ENCODE measurements at places on chromosomes 2 and 18. TPM values are rescaled to one million over a fixed set of nuclear protein-coding genes. Genes with fewer than 3 reads are reported as not detected.

- DNase-seq, result no peak
These were observed 297.2 kb downstream of the CDCA7 start for GRCh38 chr2:173651891-173652290.

DNA sequence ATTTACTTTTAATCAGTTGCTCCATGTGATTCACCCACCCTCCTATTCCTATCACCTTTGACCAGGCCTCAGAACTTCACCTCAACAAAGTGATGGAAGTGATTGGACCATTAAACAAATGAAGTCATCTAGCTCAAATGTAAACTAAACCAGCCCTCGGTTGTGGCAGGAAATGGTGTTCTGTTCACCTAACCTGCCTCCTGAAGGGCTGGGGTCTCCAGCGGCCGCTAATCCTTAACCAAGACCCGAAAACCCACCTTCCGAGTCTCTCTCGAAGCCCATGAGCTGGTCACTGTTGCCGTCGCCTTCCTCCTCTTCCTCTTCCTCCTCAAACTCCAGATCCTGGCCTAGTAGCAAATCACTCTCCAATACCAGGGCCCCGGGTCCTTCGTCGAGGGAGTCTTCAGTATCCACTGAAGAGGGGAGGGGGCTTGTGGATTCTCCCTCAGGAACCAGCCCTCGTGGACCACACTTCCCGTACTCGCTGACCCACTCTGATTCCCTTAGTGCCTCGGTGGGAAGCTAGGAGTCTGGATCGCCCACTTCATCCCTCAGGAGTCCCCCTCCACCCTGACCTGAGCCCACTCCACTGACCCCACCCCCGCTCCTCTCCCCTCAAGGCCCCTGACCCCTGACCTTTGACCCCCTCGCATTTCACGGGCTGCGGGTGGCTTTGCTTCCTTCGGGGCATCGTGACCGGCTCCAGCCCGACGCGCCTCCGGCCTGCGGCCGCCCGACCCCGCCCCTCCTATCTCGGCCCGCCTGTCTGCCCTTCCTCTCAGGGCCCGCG is 503 bp downstream of the ZNF513 start:
- no peak for DNase-seq

- no peak for DNase-seq
These were observed 98.2 kb upstream of the GCFC2 start for GRCh38 chr2:75808793-75809535.

GRCh38 chr2:205448189-205448588 is 234.1 kb upstream of the NRP2 start:
- no peak for DNase-seq

DNA sequence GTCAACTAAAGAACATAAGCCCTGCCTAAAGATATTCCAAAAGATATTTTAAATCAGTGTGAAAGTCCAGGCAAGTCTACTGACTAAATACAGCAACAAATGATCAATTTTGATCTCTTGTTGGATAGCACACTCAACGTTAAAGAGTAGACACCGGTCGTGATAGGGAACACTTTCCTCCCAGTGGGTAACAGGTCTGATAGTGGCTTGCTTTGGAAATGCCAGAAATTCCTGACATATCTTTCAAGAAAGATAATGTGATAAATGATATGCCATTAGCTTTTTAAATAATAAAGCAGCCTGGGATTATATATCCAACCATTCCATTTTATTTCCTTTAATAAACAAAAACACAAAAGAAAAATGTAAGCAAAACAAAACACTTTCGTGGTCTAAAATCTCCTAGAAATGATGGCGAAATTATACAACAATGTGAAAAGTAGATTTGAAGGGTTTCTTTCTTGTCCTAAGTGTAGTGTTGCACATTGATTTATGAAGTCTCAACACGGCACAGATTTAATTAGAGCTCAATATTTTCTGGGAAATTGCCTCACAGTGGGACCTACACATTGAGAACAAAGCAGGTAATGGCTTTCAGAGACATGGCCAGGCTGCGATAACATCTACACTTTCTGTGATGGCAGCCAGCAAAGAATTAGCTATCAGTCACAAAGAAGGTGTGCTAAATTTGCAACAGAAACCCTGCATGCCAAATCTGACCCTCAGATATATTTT is 158.6 kb downstream of the PPP1R1C start:
- no peak for DNase-seq

DNA sequence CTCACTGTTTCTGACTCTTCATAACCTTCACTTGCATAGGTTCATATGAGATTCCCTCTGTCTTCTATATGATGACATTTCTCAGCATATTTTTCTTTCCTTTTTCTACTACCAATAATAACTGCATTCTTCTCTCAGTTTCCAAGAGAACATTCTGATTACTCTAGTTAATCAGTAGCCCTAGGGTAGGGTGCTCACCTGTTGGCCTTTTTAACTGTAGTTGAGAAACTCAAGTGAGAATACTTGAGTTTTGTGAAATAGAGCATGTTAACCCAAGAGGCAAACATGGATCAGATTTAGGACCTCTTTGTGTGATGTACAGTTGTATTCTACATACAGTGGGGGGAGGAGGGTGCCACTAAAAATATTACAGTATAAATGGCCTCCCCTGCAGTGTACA is 308.0 kb downstream of the CMPK2 start:
- no peak for DNase-seq

GRCh38 chr18:63831080-63831788 is 56.0 kb downstream of the SERPINB7 start:
- DNase-seq, result no peak

GRCh38 chr2:237858294-237859081 is 935 bp upstream of the RAMP1 start:
- DNase-seq, result peak; percentile 72

DNA sequence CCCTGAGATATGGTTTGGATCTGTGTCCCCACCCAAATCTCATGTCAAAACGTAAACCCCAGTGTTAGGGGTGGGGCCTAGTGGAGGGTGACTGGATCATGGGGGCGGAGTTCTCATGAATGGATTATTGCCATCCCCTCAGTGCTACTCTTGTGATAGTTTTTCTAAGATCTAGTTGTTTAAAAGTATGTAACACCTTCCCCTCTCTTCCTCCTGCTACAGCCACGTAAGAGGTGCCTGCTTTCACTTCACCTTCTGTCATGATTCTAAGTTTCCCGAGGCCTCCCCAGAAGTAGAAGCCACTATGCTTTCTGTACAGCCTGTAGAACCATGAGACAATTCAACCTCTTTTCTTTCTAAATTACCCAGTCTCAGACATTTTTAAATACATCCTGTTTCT is 16.9 kb downstream of the PUM2 start:
- DNase-seq, result no peak

GRCh38 chr2:122481244-122481622 is 725.8 kb downstream of the TSN start:
- DNase-seq, result no peak

DNA sequence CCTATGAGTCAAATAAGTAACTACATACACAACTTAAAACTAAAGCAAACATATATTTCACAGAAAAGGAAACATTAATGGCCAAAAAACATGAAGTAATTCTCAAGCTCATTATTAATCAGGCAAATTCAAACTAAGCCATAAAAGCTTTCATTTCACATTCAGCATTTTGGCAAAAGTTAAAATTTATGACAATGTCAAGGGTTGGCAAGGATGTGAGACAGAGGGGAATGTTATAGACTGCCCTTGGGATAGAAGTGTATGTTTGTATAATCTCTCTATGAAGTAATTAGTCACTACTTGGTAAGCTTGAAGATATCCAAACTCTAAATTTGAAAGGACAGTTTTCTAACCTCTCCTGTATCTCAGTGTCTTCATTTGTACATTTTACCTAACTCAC is 539.4 kb downstream of the RIT2 start:
- DNase-seq, result no peak

DNA sequence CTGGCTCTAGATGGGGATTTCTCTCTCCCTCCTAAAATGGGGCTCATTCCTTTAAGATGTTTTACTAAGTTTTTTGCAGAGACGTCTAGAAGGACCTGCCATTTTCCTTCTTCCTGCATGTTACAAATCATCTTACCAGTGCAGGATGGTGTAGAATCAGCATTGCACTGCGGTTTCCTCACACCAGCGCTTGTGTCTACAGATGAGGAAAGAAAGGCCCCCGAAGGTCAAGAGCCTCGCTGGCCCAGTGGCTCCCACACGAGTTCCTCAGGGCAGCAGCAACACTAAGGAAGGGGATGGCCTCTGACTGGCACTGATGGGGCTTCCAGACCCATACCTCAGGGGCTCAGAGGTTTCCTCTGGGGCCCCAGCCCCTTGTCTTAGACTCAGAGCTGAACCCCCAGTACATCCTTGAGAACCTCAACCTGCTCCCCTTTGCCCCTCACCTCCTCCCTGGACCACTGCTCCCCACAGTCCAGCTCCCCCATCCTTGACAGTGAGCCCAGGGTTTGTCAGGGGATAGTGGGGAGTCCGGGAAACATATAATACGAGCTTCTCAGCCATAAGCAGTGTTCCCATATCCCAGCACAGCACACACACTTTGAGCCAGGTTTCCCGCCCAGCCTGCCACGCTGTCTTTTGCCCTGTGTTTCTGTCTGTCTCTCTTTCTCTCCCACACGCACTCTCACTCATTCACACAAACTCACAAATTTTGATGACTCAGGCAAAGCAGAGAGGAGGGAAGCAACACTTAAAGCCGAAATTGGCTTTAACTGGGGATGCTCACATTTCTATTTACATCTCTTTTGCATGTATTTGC is 29.4 kb downstream of the ZFP36L2 start:
- DNase-seq, result no peak

DNA sequence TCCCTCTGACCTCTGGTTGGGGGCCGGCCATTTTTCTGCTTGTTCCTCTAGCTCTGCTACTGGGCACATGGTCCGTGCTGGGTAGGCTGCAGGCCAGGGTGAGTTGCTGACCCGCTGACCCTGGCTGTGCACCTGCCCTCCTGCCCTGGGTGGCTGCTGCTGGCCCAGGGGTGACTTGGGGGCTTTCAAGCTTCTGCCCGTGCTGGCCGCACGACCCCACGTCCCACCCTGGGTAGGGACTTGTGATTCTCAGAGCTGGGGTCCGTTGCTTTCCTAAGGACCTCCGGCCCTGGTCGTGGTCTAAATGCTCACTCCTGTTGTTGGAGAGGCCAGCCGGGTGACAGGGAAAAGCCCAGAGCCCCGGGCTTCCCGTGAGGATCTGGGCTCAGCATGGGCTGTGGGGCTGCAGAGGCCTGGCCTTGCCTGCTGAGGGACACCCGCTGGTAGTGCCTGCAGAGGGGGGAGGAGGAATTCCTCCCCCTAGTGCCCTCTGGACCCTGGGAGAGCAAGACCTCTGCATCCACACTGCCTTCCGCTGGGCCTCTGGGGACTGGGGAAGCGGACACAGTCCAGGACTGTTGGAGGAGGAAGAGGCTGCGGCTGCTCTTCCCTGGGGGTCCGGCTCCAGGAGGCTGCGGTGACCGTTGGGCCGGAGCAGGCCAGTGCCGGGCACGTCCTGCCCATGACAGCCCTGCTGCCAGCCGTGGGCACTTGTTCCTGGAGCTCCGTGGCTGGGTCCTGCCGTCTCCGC is 6.3 kb upstream of the GAL3ST2 start:
- no peak for DNase-seq

- DNase-seq, result no peak
These were observed 111.7 kb downstream of the DDX1 start for GRCh38 chr2:15703365-15703869.

- no peak for DNase-seq
These were observed 1.7 kb downstream of the MARS2 start for GRCh38 chr2:197706839-197707207.

DNA sequence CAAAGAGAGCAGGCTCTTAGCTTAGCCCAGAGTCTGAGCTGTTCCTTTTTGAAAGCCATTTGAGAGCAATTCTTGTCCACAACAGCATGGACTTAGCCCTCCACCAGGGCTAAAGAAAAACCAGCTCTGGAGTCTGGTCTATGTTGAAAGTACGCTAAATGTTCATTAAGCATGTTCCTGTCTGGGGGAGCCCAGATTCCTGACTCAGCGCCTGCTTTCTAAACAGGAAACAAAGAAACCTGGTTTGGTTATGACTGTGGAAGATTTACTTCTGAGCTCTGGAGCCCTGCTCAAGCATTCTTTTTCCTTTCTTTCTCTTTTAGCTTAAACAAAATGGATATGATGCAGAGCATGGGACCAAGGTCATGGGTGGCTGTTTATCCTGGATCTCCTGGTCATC is 279.8 kb downstream of the RBM43 start:
- no peak for DNase-seq

DNA sequence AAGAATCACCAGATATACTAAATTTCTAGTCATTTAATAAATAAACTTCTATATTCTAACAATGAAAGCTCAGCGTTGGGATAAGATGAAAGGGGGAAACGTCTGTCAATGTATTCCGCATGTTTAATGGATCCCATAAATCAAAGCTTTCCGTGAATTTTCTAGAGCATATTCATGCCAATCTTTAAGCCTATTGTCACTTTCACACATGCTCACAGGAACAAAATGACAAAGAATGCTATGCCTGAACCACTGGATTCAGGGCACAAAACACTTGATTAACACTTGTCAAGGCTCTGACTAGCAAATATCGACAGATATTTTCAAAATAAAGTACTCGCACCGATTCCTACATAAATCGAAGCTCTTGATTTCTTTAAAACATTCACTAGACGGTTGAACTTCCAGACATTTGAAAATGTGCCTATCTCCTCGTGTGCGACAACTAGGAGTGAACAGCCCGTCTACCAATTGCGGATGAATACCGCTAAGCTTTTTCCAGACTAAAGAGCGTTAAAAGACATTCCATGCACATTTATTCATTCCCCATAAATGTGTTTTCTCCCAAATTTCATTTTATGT is 1.8 kb downstream of the TLK1 start:
- no peak for DNase-seq

- DNase-seq, result no peak
These were observed 669.7 kb upstream of the SALL3 start for GRCh38 chr18:78309924-78310323.

- DNase-seq, result peak; percentile 24
These were observed 33.2 kb upstream of the CYP1B1 start for GRCh38 chr2:38108907-38109731.

- no peak for DNase-seq
These were observed 161.2 kb upstream of the EPAS1 start for GRCh38 chr2:46135958-46136357.

GRCh38 chr18:3935305-3935704 is 485.3 kb downstream of the TGIF1 start:
- no peak for DNase-seq

GRCh38 chr18:13377496-13377895 is 158.9 kb downstream of the LDLRAD4 start:
- no peak for DNase-seq

DNA sequence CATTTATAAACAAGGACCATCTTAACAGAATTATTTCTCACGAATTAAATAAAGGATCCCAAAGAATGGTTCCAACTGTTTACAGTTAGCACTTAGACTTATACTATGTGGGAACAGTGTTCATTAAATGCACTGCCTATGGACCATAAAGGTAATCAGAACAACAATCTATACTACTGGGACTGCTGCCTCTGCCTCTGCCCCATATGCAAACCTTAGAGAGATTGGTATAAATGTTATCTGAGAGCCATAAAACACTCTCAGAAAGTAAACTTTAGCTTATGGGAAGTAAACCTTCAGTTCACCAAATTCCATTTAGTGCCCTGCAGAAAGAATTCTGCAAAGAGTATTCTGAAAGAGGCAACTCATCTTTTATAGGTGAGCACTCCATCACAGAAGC is 448.0 kb downstream of the NCKAP5 start:
- DNase-seq, result no peak

Gene PPP4R3B
- total RNA-seq, result 49.2 TPM

Gene PROM2
- total RNA-seq, result 24.7 TPM

Gene MAP2
- total RNA-seq, result 9.5 TPM

Gene NT5DC4
- total RNA-seq, result 13.6 TPM

Gene TMEM247
- not detected for total RNA-seq

Gene ALS2
- 29.0 TPM for total RNA-seq

Gene DOK6
- not detected for total RNA-seq

Gene GYPC
- total RNA-seq, result not detected

Gene LYG2
- total RNA-seq, result not detected

Data from Calu3 (cell line).